Activated CD4-positive, alpha-beta memory T cell treated with anti-CD3 and anti-CD28 coated beads, Interleukin-2, amount 10 ng/mL, durations not matched to agents 7 days and 5 days (primary cell): ENCODE measurements at places on chromosomes 16 and 17.

- DNase-seq, result no peak
Measured at GRCh38 chr16:11448796-11449416, 103.6 kb downstream of the RMI2 start.

DNA sequence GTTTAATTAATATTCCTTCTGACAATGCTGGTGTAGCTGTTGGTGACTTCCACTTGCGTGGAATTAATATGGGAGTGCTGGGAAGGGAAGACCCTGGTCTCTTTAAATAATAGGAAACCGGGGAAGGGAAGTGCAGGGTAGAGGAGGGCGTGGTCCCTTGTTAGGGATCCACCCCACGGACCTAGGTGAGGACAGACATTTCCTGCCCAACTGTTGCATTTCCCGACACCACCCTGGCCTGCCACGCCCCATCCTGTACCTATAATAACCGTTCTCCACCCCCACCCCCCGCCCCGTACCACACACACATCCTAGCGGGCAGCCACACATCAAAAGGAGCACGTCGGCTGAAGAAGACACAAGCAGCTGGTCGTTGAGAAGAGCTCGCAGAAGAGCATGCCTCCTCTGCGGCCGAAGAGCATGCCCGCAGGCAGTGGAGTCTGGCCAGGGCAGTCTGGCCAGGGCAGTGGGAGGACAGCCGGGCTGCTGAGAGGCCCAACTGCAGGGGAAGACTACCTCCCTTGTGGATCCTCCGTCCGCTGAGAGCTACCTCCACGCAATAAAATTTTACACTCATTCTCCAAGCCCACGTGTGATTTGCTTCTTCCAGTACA lies 36.8 kb upstream of the MMD start:
- DNase-seq, result no peak

- no peak for DNase-seq
Measured at GRCh38 chr16:4005731-4006130, 110.5 kb downstream of the ADCY9 start.

DNA sequence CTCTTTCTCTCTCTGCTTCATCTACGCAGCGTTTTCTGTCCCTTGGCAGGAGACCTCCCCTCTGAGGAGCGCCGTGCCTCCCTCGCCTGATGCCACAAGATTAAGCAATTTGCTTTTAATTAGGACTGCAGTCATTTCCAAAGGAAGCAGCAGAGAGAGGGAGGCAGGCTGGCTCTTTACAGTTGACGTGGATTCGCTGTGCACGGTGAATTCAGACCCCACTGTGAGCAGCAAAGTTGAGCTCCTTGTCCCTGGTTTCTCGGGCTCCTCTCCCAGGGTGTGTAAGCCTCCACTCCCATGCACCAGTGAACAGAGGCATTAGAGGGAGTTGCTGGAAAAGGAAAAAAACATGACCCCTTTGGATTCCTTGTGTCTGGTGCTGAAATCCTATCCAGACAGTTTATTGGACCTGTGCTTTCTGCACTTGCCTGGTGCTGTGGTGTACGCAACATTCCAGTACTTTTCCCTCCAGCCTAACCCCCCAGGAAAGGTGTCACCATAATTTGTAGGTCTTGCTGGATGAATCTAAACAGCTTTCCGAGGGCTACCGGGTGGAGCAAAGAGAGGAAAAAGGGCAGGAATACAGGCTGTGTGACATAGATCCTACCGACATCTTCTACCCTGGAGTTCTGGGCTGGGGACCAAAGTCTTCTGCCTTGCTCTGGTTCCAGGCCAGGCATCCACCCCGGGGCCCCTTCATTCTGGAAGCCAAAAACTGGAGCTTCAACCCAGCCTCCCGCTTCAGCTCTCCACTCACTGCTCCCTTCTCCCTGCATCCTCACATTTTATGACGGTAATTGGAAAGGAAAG lies 171.0 kb downstream of the MAF start:
- no peak for DNase-seq

DNA sequence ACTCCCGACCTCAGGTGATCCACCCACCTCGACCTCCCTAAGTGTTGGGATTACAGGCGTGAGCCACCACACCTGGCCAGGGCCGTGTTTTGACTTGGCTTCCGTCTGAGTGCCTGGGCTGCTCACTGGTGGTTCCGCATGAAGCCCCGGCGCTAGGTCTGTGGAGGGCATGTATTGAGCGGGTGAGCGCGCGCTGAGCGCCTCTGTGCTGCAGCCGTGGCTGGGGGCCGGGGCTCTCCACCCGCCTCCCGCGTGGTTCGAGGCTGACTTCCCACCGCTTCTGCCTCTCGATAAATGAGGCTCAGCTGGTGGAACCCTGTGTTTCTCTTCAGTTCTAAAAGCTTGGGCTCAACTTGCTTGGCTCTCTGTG lies 38.9 kb upstream of the ATP2A3 start:
- no peak for DNase-seq

GRCh38 chr17:78197147-78197832 lies 10.1 kb downstream of the AFMID start:
- no peak for DNase-seq

DNA sequence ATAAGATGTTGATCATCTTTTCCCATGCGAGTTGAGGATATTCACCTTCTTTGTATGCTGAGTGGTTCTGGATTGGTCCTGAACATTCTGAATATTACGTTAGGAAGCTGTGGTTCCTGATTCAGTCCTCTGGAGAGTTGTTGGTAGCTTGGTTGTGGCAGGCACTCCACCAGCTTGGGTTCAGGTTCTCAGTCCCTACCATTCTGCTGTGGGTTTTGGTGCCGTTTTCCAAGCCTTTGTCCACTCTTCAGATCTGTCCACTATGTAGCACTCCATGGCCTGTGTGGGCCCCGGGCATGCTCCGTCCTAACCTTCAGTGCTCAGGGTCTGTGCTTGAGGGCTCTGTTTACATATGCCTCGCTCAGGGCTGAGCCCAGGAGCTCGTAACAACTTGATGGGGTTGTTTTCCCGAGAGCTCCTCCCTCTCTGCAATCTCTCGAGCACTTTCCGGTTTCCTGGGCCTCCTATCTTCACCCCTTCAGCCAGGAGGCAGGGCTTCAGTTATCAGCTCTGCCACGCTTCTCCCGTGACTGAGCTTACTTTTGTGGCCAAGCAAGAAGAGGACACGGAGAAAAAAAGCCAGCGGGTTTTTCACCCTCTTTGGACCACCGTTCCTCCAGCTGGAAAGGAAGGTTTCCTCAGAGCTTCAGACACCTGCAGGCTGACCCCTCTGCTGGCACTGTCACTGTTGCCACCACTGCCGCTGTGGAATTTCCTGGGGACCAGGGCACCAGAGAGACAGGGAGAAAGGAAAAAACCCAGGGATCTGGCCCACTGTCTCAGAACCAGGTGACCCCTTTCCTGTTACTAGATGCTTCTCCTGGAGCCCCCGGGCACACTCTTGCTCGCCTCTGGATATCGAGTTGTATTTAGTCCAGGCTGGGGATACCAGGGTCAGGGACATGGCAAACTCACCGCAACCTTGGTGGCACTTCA lies 19.6 kb downstream of the KIAA0513 start:
- DNase-seq, result no peak

- DNase-seq, result no peak
Measured at GRCh38 chr16:4231886-4232285, 10.0 kb downstream of the SRL start.

DNA sequence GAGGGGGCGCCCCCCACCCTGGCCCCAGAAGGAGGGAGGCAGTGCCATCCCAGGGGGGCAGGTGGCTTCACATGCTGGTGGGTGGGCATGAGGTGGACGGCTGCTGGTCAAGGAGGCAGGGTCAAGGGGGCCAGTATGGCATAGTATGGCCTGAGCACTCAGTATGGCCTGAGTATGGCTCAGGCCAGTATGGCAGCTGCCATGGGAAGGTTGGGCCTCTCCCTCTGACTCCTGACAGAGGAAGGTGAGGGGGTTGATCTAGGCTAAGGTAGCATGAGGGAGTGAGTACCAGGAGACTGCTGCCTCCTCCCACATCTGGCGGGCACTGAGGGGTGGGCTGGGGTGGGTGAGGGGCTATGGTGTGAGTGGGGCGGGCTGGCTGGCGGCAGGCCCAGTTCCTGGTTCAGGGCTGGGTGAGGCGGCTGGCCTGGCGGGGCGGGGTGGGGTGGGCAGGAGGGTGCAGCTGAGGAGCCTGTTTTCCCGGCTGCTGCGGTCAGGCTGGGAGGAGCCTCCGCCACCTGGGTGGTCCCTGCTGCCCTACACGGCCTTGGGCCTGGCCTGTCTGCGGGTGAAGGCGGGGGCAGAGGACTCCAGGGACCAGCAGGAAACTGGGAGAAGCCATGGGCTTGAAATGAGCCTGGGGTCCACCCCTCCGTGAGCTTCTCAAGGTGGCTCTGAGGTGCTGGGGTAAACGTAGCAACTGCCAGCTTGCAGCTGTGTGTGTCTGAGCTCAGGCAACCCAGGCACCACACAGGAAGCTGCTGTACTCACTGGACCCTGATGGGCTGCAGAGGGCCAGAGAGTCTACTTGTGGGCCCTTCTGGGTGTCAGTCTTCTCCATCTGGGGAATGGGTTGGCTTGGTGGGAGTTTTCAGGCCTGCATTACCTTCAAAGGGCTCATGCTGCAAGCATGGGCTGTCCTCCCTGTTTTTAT lies 57.0 kb downstream of the RAI1 start:
- DNase-seq, result no peak

DNA sequence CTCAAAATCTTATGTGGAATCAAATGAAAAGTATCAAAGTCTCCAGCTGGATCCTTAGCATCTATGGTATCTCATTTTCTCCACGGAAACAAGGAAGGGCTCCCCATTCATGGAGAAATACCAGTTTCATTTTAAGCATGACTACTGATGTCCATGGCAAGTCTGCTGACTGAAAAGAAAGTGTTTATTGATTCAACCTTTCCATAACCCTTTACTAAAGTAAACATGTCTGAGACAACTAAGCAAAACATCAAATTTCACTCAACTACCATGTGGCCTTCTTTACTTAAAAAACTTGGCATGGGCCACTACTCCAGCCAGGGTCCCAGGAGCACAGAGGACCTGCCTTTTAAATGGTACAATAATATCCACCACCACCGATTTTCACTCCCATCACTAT lies 928.0 kb upstream of the SOX9 start:
- DNase-seq, result no peak

DNA sequence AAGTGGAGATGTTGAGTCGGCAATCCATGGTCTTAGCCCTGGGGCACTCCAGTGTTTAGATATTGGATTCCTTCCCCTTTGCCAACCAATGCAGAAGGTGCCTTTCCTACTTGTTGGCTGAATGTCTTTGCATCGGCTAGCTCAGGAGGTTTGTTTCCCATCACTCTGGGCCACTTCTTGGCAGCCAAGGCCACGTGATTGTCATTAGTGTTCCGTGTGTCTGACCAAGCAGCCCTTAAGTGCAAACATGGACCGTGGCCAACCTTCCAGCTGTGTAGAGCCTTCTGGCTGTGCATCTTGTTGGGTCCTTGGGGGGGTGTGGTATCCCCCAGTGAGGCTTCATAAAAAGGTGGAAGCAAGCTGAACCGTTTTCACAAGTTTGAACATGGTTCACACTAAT lies 66.0 kb downstream of the GNAO1 start:
- DNase-seq, result no peak

- peak; percentile 50 for DNase-seq
Measured at GRCh38 chr16:57092786-57093411, 516 bp downstream of the CPNE2 start.

- DNase-seq, result no peak
Measured at GRCh38 chr16:64475627-64476351, 646.1 kb downstream of the CDH11 start.

DNA sequence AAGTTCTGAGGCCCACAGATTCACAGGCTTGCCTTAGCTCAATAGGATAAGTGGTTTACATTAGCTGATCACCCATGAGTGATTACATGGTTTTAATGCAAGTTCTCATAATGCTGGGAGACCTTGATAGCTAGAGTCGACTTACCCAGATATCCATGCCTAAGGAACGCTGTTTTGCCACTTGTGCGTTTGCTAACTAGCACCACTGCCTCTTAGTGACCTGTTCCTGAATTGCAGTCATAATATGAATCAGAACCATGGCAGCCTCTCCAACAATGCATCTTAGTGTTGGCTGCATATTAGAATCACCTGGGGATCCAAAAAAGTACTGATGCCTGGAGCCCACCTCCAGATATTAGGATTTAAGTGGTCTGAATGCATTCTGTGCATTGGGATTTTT lies 251.1 kb upstream of the CDH5 start:
- DNase-seq, result no peak

DNA sequence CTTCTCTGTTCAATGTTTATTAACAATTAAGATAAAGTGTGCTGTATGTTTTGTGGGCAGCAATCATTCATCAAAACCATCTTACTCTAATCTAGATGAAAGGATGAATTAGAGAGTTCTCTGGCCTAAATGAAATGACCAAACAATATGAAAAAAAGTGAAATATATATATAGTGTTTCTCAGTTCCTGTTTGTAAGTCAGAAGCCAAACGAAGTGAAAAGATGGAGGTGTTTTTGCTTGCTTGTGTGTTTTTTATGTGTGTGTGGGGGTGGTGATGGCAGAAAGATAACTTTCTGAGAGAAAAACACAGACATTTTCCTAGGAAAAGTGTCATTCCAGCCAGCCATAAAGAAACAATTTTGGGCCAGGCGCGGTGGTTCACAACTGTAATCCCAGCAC lies 138.6 kb downstream of the CDH8 start:
- DNase-seq, result no peak

GRCh38 chr16:8961811-8962390 lies 1.8 kb downstream of the USP7 start:
- DNase-seq, result no peak

- no peak for DNase-seq
Measured at GRCh38 chr17:58503866-58504265, 10.6 kb downstream of the MTMR4 start.

- peak; percentile 36 for DNase-seq
Measured at GRCh38 chr17:47742319-47743181, 9.5 kb downstream of the TBX21 start.

DNA sequence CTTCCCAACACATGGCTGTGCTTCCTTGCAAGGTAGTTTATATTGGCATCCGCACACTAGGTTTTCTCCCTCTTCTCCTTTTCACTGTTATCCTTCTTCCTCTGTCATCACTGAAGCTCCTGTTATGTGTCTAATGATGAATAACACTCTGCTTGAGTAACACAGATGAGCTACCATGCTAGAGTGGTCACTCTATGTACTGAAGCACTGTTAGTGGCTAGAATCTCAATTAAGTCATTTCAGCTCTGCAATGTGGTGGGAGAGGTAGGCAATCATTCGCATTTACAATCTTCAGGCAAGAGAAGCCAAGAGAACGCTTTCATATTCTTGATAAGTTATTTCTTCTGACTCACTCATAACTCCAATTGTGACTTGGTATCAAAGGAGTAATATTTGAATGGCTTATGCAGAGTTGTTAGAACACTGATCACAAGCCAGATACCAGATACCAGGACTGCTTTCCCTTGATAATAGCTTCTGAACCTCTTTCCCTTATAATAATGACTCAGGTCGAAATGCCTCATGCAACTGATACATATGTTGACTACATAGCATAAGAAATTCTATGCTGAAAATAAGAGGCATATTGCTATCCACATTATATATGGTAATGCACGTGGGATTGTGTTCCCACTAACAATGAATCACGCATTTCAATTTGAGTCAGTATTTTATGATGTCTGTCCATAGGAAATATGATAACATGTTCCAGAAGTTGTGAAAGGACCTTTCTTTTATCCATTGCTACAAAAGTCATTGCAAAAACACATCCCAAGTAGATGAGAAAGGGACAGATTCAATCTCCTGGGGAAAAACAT lies 158.0 kb upstream of the HS3ST3A1 start:
- DNase-seq, result no peak
